ENCODE measurements at places on chromosomes 6 and 20.
A peak's percentile ranks its signal among the peaks of the same experiment; 100 is the strongest.

DNA sequence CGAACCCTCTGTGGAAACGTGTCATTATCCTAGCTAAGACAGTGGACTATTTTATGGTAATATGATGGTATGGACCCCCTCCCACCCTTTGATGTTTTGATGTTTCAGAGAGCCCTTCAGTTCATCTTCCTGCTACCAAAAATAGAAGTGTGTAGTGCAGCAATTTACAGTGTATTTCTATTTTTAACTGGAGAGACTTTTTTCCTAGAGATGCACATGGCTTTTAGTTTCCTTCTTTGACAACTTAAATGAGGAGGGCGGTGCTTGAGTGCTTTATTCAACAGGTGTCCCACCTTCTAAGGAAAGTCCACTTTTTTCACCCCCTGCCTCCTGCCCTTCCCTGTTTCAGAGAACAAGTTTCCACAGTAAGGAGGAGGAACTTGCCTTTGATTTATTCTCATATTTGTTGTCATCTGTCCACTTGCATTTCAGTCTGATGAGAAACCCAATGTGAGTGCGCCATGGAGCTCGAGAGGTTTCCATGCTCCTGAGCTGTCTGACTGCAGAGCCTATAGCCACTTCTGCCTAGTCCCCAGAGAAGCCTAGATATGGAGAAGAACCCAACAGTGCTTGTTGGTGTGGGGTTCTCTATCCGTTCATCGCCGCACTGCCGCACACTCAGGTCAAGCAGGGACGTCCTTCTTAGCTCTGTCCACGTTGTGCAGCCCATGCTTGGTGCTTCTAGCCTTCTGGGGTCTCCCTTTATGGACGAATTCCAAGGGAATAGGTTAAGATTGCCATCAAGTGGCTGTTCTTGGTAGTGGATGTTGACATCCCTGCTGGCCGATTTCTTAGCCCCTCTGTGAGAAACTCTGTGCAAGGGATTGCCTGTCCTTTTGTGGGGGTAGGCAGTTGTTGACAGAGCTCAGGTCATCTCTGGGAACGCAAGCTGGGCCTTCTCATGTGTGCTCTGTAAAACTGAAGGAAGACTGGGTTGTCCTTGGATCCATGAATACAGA lies 144.2 kb downstream of the JARID2 start:
- DNase-seq: no peak

DNA sequence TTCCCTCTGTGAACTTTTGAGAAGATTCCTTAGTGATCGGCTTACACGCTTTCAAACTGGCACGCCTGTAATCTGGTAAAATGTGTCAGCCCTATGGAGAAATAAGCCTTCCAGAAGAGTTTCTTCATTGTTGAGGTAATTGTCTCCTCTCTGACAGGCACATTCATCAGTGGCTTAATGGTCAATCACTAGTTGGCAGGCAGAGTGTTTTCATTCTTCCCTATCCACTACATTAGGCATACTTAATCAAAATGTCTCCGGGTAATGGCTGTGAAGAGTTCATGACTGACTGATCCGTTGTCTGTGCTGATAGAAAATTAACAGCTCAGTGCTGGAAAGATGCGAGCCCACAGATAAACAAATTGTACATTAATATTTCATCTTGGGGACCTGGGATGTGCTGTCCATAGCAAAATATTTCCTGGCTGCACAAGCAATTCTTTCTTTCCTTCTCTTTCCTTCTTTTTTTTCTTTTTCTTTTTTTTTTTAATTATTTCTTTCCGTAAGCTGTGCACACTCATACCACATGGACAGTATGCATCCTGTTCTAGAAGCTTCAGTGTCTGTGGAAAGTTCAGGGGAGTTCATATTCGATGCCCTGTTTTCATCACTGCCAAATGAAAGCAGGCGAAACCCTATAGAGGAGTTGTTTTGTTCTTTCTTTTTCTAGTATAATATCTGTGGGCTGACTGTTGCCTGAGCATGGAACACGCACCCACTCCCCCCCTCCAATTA lies 31.4 kb downstream of the TSHZ2 start:
- DNase-seq: no peak

DNA sequence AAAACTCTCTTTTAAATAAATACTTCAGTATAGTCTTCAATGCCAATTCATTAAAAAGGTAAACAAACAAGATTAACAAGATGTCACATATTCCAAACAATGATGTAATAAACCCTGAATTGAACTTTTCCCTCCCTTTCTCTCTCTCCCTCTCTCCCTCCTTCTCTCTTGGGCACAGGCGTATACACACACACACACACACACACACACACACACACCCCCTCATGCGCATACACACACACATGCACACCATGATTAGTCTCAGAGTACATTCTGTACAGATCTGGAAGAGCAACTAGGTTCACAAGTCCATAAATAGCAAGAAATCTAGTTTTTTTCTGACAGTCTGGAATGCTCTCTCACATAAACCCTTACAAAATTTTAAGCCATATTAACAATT lies 128.3 kb downstream of the DST start:
- DNase-seq: no peak

DNA sequence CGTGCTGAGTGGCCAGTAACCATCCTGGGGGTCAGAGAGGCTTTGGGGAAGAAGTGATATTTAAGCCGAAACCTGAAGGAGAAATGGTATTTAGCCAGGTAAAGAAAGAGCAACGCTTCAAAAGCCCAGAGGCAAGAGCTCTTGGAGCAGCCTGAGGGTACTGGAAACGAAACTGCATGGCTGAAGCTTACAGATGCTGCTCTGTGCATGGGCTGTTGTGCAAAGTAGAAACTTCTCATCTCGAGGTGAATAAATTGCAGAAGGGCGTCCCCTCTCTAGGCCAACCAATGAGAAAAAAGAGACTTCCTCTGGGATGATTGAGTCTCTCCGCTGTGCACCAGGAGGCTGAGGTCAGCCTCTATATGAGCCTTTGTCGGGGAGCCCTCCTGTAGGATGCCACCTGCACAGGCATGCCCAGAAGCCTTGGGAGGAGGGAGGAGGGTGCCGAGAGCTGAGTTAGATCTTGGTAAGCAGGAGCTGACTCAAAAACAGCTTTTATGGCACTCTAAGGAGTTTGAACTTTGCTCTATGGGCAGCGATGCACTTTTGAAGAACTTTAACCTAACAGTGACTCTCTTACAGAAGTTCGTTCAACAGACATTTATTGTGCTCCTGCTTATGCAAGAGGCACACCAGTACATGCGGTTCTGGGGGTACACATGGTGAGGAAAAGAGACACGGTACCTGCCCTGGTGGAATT lies 61.6 kb upstream of the EDN1 start:
- no peak for DNase-seq

GRCh38 chr6:53925891-53926290 lies 131.1 kb downstream of the LRRC1 start:
- no peak for DNase-seq

DNA sequence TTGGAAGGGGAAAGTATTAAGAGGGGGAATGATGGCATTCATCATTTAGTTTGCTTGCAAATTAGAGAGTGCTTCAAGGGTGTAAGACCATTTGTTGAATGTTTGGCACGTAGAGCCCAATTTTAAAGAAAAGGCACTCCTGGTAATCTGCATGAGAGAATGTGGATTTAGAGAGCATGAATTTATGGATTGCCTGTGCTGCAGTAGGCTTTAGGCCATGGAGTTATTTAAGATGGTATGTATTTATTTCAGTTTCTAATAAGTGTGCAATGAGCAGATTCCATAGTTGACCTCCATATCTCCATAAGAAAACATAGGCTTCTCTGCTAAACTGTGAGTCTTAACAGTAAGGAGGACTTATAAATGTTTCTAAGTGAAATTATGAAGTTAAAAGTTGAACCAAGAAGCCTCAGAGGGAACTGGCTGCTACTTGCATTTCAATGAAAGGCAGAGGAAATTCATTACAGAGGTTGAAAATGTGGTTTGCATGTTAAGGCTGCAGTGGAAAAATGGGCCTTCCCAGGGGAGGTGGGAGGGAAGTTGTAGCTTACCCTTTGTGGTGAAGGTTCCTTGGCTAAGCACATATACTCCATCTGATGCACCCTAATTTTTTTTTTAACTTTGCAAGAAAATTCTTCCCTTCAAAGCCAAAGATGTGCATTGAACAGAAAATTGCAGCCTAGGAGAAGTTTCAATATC lies 134.2 kb downstream of the CARMIL1 start:
- DNase-seq: no peak

DNA sequence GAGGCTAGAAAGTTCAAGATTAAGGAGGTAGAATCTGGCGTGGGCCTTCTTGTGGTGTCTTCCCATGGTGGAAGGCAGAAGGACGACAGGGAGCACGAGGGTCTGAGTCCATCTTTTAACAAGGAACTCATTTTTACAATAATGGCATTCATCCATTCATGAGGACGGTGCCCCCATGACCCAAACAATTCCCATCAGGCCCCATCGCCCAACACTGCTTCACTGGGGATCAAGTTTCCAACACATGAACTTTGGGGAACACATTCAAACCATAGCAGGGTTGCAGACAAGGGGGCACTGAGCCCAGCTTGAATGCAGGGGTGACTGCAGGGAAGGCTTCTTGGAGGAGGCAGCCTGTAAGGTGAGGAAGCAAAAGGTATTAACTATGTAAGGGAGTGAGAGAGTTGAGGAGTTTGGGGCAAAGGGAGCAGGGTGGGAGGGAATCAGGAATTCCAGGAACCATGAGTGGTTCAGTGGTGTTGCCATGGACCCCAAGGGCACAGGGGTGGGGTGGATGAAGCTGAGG lies 5.5 kb downstream of the RAB44 start:
- DNase-seq: no peak

DNA sequence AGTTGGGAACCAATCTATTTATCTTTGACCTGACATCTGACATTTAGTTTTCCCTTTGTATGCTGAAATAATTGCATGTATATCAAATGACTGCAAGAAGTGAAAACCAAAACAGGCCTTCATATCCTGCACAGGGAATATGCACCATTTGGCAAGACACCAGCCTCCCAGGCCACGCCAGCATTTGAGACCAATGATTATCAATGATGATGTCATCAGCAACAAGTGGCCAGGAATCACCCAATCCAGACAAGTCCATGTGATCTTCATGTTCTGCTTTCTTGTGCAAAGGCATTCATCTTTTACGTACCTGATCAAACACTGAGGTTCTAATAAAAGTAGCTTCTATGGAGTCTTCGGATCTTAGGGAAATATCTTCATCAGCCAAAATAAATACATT lies 107.4 kb upstream of the TENT5A start:
- DNase-seq: no peak

GRCh38 chr20:56736285-56736857 lies 107.3 kb downstream of the TFAP2C start:
- no peak for DNase-seq

DNA sequence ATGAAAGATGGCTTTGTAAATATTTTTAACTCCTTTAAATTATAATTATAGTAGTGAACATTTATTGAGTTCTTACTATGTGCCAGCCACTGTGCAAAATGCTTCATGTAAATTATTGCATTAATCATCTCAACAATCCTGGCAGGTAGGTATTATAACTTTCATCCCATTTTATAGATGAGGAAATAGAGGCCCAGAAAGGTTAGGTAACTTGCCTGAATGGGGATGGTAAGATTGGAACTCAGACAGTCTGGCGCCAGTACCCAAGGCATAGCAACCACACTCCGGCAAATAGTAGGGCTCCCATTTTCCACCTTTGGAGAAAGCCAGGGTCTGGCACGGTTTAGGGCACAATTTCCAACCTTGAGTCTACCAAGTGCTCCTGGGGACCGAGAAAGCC lies 129.8 kb downstream of the VEGFA start:
- no peak for DNase-seq

DNA sequence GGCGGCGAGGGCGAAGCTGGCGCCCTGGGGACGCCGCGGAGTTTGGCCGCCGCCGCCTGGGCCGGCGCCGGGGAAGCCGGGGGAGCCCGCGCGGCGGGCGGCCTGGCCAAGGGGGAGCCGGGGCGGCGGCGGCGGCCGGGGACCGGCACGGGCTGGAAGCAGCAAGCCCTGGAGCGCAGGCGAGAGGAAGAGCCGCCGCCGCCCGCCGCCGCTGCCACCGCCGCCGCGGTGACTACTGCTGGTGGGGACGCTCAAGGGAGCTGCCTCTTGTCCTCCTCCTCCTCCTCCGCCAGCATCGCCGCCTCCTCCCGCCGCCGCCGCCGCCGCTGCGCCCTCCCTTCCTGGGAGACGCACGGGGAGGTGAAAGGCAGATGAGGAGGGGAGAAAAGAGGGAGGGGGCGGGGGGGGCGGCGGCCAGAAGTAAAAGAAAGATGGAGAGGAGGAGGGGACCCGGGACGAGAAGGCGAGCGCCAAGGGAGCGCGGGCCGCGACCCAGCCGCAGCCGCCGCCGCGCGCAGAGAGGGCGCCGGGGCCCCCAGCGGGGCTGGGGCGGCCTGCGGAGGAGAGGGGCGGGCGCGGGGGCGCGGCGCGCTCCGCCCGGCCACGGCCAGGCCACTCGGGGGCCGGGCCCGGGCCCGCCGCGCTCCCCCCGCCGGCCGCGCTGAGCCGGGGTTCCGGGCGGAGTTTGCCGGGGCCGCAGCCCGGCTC lies 846 bp downstream of the PDE10A start:
- peak; percentile 6 for DNase-seq

- DNase-seq: peak; percentile 10
Observed at GRCh38 chr20:4896971-4897497, 104.3 kb downstream of the SLC23A2 start.

DNA sequence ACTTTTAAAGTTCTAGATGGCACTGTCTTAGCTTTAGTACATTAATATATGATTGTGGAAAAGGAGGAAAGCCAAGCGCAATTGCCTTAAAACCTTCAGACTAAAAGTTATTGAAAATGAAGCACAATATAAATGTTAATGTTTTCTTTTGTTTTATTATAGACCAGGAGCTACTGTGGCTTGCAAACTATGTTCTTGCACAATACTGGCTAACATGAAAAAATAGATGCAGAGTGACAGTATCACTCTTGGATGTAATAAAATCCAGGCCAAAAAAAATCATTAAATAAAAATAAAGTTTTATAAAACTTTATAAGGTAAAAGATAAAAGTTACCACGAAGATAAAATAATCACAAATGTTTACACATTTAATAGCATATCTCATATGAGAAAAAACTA lies 18.3 kb upstream of the PLN start:
- DNase-seq: no peak

DNA sequence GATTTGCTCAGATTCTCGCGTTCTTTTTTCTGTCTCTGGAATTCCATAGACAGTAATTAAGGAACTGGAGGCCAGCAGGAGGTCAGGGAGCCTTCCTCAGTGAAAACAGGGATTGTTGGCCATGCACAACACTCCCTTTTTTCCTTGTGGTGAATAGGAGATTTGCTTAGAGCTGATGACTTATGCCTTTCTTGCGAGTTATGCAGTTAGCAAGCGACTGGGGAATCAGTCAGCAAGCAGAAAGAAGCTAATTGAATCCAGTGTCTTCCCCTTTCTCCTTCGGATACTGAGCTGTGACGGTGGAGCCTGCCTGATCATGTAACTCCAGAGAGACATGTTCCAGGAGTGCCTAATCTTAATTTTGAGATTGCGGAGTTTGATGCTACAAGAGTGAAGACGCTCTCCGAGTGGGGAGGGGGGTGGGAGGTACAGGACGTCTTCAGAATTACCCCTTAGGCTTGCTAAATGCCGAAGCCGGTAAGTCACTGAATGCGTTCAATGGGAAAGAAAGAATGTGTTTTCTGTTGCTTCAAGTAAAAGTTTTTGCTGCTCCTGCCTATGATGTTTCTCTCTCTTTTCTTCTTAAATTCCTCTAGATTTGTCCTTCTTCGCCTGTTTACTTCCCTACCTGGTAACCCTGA lies 165.9 kb downstream of the SASH1 start:
- DNase-seq: no peak

- DNase-seq: no peak
Observed at GRCh38 chr20:18496042-18496441, 983 bp downstream of the RBBP9 start.

- DNase-seq: no peak
Observed at GRCh38 chr20:16710781-16711180, 19.0 kb upstream of the SNRPB2 start.

Measured in activated CD4-positive, alpha-beta T cell treated with anti-CD3 and anti-CD28 coated beads, Interleukin-2, amount 50 U/mL, for 16 hours (primary cell).